ENCODE measurements at places on chromosomes 4 and X. TPM values are rescaled to one million over a fixed set of nuclear protein-coding genes. Genes with fewer than 3 reads are reported as not detected.

DNA sequence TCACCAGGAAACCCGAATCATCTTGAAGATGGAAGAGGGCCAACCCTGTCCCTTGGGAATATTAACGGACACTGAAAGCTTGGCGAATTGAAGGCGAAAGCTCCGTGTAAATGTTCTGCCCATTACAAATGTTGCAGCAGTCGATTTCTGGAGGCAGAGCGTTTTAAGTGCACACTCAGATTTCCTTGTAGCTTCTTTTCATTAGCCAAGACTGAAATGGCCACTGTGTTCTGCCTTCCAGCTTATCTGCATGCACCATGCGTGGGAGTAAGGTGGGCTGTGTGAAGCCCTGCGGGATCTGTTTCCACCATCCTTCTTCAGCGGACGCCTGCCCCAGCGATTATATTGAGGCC is 1.3 kb downstream of the SMIM20 start:
- DNase-seq, result no peak

GRCh38 chrX:67624325-67624724 is 80.5 kb downstream of the AR start:
- DNase-seq, result no peak

Gene PUDP
- 42.2 TPM for total RNA-seq

- no peak for DNase-seq
Measured at GRCh38 chrX:51742586-51742985, 656 bp upstream of the GSPT2 start.

Gene SASH3
- total RNA-seq, result 13.6 TPM

DNA sequence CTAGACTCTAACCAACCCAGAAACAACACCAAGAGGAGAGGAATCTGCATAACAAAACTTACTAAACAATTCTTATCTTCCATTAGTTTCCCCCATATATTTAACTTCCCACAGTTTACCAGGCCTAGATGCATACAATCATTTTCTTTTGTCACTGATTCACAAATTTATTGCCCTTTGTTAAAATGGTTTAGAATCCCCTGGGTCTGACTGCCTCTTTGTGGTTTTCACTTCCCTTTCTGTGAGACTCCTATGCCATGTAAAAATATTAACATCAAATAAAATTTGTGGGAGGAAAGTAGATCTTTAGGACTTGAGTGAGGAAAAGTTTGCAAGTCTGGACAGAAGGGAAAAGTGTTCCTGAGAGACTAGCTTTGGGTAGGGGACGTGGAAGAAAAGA is 393.8 kb upstream of the CNKSR2 start:
- DNase-seq, result no peak

DNA sequence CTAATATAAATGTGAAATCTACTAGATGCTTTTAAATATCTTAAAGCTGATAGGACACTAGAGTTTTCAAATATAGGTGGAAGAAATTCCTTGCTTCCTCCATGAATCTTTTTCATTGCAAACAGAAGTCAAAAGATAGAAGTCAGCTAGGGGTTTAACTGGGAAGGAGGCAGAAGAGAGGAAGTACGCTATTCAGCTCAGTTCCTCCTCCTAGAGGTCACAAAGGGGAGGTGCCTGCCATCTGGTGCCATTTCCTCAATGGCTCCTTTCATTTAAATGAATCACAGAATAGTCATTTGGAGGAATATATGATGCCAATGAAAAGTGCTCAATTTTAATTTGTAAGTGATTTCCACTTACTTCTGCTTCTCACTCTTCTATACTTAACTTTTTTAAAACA is 8.5 kb downstream of the COL25A1 start:
- no peak for DNase-seq

Gene VCX3A
- total RNA-seq, result not detected

Gene SYTL4
- 15.8 TPM for total RNA-seq

GRCh38 chrX:82764521-82764920 is 743.6 kb upstream of the POU3F4 start:
- DNase-seq, result no peak

Gene ADAM29
- total RNA-seq, result not detected

- no peak for DNase-seq
Measured at GRCh38 chr4:48409203-48409602, 67.9 kb downstream of the SLAIN2 start.

All from mucosa of gallbladder (tissue), 1 donor.